Astrocyte (in vitro differentiated cells and primary cell): ENCODE measurements at places on chromosomes 2 and 18.

DNA sequence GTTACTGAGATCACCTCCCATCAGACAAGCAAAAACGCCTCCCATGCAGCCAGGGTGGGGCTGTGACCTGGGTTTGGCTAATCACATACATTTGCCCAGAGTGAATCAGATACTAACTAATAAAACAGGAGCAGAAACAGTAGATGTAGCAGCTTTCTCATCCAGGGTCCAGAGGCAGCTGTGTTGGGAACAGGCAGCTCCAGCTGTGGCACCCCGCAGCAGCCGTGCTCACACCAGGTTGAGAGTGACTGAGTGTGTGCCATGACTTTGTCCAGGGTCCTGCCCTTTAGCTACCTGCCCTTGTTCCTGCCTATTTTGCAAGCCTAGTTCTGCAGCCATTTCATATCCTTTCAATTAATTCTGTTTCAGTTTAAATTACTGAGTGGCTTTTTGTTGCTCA, 20.5 kb downstream of the DDX18 start:
- DNase-seq = no peak

DNA sequence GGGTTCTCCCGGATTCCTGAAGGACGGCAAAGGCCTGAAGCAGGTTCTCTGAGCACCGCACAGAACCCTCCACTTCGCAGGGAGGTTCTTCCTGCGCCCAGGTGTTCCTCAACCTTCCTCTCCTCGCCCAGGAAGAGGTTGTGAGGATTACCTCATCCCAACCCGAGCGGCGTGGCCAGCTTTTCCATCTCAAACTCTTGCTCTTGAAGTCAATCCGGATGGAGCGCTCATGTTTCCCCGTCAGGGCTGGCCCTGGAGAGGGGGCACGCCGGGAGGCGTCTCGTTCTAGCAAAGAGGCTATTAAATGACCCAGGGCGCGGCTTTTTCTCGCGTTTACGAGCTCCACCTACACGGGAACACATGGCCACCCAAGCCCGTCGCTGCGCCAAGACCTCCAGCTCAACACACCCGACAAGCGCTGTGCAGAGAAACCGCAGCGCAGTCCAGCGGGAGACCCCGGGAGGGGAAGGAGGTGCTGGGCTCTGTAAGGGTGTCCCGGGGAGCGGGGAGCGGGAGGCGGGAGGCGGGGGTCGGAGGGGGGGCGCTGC, 540 bp upstream of the RAB10 start:
- peak; percentile 73 for DNase-seq

DNA sequence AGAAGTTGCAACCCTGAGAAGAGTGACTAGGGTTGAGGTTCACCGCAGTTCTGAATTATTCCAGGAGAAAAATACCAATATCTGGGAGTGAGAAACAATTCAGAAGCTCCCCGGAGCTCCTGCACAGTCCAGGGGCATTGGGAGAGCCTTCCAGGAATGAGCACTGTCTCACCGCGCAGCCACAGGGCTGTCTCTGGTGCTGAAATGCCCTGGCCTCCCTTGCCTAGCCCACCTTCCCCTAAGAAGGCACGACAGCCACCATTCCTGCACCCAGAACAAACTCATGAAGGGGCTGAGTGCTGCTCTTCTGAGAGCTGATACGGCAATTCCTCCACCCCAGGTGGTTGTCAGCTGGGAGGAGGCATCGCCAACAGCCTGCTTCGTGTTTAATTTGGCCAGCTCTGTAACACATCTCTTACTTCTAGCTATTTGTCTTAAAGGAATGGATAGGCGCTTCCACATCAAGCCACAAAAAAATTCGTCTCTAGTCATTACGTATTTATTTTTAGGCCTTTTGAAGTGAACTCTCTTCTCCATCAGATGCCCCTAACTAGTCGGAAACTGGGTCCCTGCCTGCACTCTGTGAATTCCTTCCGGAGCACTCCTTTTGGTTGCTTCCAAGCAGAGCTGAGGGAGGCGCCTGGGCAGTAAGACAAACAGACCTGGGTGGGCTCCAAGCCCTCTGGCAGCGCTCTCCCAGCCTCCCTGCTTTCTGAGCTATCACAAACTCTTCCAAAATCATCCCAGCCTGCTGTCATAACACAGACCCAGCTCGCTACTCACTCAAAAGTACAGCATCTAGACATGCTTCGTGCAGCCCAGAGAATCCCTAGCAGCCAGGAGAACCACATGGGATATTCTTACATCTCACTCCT, 120.5 kb upstream of the CCDC68 start:
- peak; percentile 60 for DNase-seq

DNA sequence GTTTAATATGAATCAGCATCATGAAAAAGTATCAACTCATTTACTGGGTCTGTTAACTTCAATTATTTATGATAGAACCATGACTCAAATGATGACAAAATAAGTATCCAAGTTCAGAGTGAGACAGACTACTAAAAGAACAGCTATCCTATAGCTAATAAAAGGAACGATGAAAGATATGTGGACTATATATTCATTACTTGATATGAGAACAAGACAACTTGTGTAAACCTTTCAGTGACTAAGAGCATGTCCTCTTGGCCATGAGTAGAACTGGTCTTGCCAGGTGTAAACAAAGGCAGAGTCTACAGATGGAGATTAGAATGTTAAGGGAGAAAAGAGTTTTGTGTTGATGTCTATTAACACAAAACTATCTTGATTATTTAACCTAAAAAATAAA, 360.4 kb upstream of the ZC3H15 start:
- no peak for DNase-seq

DNA sequence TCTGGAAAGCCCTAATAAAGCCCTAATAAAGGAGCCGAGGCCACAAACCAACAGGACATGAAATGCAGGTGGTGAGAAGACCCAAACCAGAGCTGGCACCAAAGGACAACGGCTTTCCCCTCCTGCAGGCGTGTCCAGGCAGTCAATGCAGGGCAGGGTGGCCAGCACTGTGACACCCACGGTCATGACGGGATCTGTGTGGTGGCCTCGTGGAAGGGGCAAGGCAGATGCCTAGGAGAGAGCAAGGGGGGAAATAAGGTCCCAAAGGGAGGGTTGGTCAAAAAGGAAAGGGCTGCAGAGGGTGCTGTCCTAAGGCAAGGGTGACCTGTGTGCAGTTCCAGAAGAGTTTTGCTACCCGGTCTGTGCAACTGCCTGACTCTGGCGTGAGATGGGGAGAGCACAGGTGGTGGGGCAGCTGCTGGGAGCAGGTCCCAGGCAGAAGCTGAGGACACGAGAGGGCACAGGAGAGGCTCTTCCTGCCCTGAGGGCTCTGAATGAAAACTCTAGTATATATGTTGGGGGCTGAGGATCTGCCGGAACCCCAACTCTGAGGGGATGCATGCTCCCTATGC, 156.7 kb downstream of the TPO start:
- no peak for DNase-seq

GRCh38 chr18:39184176-39184575, 1618.6 kb upstream of the CELF4 start:
- no peak for DNase-seq

DNA sequence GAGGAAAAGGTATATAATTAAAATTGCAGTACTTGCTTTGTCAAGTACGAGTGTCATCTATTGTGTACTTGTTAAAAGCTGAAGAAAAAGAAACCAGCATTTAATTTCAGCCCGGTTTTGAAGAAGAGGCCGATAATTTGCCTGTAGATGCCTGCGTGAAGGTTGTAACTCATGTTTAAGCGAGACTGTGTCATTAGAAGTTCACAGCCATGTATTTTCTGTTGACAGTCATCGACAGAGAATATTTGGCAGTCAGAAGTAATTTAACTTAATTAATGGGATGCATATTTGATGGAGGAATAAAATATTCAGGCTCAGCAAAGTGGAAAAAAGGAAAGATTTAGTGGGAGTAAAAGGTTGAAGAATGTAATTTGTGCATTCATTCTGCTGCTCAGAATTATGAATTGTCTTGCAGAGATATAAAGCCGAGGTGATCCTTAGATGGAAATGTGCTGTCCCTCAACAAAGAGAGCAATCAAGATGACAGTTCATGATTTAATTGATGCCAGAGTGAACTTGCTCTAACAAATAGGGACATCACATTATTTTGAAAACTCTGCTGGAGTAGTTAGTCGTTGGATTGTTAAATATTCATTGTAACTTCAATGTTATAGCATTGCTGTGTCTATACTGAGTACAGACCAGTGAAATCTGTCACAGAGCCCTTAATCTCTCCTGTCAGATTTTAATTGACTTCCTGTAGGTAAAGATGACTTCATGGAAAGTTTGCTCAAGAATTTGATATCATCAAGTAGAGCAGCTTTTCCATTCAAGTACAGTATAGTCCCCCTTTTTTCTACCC, 53.9 kb downstream of the ZNF407 start:
- no peak for DNase-seq
